ENCODE measurements at places on chromosomes 6 and 20.

GRCh38 chr6:44627091-44627882 lies 239.8 kb downstream of the CDC5L start:
- DNase-seq, result no peak

DNA sequence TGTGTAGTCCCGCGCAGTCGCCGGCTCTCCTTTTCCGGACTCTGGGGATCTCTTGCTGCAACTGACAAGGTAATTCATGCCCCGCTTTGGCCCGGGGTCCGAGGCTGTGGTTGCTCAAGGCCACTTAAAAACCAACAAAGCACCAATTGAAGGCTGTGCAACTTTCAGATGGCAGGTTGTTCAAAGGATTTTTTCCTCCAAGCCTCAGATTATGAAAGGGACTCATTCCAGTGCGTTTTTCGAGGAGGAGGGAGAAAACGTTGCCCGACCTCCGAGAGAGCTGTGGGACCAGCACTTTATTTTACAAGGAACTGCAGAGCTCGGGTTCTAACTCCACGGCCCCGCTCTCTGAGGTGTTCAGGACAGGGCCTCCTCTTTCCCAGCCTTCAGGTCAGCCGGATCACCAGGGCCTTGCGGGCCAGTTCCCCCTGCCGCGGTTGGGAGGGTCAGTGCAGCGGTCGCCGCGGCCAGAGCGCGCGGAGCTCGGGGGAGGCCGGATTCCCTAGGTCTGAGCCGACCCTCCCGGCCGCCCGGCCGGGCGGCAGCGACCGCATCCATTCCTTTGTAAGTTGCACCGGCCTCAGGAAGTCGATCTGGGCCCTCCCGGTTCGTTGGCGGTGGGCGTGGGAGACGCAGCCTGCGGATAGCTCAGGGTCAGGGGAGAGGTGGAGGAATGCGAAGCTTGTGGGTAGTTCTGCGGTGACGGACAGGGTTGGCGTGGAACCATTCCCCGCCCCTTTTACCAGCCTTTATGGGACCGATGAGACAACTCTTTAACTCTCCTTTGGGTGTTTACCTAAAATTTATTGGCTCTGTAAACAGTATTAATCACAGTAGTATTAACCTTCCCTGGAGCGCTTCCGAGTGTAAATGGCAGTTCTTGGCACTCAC lies 1.6 kb downstream of the UTRN start:
- DNase-seq, result no peak

GRCh38 chr6:41646026-41646795 lies 7.9 kb downstream of the MDFI start:
- no peak for DNase-seq

GRCh38 chr6:100118301-100118700 lies 124.3 kb upstream of the MCHR2 start:
- DNase-seq, result no peak

GRCh38 chr20:33689973-33690372 lies 3.8 kb upstream of the E2F1 start:
- DNase-seq, result peak; percentile 42

DNA sequence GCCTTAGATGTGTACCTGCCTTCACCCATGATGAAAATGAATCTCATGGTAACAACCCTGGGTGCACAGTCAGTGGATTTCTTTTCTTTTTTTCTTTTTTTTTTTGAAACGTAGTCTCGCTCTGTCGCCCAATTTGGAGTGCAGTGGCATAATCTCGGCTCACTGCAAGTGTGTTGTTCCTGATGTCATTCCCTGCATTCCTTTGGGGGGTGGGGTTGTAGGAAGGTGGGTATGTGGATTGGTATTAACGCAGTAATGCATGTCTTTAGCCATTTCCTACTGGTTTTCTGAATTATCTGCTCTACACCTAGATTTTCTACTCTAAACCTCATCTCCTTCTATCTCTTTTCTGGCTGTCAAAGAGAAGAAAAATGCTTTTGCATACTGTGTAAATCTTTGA lies 146.6 kb downstream of the RNF144B start:
- DNase-seq, result no peak

DNA sequence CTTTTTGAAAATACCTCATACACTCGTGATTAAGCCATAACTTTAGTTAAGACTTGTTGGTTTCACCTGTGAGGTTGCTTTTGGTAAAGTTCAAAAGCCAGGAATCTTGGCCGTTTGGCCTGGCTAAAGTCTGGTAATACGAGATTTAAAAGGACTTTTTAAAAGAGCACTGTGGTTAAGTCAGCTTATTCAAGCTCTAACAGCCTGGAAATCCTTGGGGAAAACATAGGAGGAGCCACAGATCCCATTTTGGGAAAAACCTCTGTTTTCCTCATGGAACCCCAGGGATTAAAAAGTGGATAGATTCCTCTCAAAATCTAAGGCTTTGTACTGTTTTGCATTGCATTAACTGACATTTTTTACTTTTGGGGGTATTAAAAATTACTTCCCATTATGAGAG lies 13.7 kb upstream of the SLC22A16 start:
- no peak for DNase-seq

DNA sequence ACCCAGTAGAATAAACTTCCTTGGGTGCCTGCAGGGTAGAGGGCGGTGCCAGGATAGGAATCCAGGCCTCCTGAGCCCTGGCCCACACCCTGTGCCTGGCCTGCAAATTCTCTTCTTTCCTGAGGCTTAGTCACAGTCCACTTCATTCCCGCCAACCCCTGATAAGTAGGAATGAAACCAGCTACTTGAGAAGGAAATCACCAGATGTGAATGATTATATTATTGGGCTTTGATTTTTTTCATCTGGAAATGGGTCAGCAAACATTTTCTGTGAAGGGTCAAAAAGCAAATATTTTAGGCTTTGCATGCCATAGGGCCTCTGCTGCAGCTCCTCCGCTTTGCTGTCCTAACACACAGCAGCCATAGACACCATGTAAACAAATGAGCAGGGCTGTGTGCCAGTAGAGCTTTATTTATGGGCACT lies 50.2 kb downstream of the STK35 start:
- DNase-seq, result no peak

- no peak for DNase-seq
Measured at GRCh38 chr6:41028561-41029412, 10.2 kb downstream of the UNC5CL start.

DNA sequence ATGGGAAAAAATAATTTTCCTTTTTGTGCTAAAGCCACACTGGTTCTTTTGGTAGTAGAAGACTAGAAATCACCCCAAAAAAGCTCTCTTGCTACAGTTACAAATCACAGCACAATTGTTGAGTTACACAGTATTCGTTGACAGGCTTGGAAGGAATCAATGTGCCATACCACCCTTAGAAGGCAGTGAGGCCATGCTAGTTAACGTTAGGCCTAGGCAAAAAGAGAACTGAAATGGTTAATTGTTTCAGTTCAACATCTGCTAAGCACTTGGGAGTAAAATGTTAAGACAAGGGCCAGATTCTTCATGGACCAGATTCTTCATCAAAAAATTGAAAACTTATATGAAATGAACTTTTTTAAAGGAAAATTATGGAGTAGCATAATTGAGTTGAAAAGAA lies 626.2 kb downstream of the UTRN start:
- DNase-seq, result no peak

- no peak for DNase-seq
Measured at GRCh38 chr6:105484238-105485161, 81.6 kb upstream of the PREP start.
